Activated CD4-positive, alpha-beta T cell treated with anti-CD3 and anti-CD28 coated beads, Interleukin-2, amount 50 U/mL, for 4 hours (primary cell): ENCODE measurements at places on chromosomes 7 and 10.

GRCh38 chr7:64101126-64101942 is 56.1 kb downstream of the ZNF727 start:
- no peak for DNase-seq

GRCh38 chr7:40572810-40573465 is 438.1 kb downstream of the SUGCT start:
- no peak for DNase-seq

DNA sequence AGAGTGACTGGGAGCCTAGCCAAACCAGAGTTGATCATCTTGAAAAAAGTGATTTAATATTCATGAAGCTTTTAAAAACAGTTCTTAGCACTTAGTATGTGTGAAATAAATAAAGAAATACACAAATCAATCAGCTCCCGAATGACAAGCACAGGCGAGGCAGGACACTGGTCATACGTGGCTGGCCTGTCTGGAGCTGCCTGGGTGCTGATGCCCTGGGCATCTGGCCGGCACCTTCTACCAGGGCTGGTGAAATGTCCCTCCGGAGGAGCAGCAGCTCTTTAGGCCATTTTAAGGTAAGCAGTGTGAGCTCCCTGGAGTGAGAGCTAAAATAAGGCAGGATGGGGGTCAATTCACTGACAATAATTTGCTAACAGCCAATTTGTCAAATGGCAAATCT is 23.7 kb downstream of the IL15RA start:
- no peak for DNase-seq

DNA sequence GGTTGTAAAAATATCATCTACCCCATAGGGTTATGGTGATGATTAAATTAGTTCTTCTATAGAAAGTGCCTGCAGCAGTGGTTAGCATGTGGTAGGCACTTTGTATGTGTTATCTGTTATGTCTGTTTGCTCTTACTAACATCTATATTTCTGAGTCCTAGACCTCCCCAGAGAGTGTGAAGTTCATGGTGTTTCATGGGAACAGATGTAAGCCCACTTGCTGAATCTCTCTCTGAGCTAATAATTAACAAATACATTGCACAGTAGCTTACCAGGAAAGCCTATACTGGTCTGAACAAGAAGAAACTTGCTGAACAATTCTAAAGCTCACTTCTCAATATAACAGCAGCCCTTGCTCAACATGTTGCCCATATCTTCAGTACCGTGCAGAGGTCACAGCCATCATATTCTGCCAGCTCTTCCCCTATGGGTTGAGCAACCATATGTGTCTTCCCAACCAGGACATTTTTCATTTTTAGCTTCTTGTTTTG is 100.1 kb downstream of the NPSR1 start:
- no peak for DNase-seq

- no peak for DNase-seq
Measured at GRCh38 chr7:99395616-99396327, 12.6 kb downstream of the PDAP1 start.

GRCh38 chr10:32054094-32054493 is 2.1 kb downstream of the KIF5B start:
- DNase-seq = no peak
